CD4-positive, alpha-beta memory T cell (primary cell): ENCODE measurements at places on chromosomes 2 and 18. TPM values are rescaled to one million over a fixed set of nuclear protein-coding genes. Genes with fewer than 3 reads are reported as not detected.

HOXD10 gene
- not detected for total RNA-seq

RAPGEF4 gene
- total RNA-seq = not detected

DNAH6 gene
- total RNA-seq = 1.9 TPM

KYNU gene
- 0.73 TPM for total RNA-seq

SLC40A1 gene
- 30.0 TPM for total RNA-seq

TMEM163 gene
- not detected for total RNA-seq

DNA sequence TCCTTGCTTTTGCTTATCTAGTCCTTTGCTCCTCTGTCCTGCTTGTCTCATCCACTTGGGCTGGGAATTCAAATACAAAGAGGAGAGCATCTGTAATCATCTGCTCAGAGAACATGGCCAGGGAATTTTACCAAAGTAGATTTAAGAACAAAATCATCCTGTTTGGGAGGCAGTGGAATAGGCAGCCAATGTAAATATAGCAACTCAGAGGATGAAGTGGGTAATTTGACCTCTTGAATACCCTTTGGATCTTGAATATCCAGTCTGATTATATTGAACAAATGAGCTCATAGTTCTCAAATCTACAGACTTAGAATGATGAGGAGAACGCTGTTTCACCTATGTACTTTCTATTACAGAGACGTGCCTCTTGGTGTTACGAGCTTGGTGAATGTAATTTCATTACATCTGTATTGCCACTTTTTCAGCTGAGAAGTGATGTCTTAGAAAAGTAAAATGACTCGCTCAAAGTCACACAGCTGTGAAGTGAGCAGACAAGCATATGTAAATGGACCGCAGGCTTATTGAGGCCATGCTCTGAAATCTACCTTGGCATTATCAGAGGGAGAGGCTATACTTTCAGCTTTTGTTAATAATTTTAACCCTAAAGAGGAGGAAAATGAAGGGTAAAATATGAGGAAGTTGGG is 266.3 kb downstream of the MTX2 start:
- H3K27me3 ChIP-seq = no peaks in the 10 kb centered on the region
- H3K27ac ChIP-seq = no peak overlapping the region
- no peak overlapping the region for H3K4me3 ChIP-seq
- no peak for DNase-seq

DNA sequence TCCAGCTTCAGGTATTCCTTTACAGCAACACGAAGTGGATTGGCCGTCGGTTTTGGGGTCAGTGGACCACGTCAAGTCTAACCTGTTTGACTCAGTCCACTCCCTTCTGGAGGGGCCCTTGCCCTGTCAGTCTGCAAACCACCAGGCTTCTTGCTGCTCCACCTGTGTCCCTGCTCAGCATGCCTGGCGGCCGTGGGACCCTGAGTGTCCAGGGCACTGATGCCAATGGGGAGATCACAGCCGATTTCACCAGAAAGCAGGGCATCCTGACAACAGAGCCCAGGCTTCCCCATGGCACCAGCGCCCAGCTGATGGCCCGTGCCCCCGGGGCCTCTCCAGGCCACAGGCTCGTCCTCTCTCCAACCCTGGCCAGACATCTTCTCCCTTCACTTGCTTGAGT is 41.2 kb upstream of the HS6ST1 start:
- no peak for DNase-seq
- no peak overlapping the region for H3K4me3 ChIP-seq
- H3K36me3 ChIP-seq = no peaks in the 10 kb centered on the region
- no peaks in the 10 kb centered on the region for H3K27me3 ChIP-seq

- DNase-seq = no peak
- no peak overlapping the region for H3K4me3 ChIP-seq
- no peak overlapping the region for H3K27ac ChIP-seq
- H3K36me3 ChIP-seq = no peaks in the 10 kb centered on the region
Measured at GRCh38 chr18:61589053-61589723, 256.0 kb downstream of the CDH20 start.

DNA sequence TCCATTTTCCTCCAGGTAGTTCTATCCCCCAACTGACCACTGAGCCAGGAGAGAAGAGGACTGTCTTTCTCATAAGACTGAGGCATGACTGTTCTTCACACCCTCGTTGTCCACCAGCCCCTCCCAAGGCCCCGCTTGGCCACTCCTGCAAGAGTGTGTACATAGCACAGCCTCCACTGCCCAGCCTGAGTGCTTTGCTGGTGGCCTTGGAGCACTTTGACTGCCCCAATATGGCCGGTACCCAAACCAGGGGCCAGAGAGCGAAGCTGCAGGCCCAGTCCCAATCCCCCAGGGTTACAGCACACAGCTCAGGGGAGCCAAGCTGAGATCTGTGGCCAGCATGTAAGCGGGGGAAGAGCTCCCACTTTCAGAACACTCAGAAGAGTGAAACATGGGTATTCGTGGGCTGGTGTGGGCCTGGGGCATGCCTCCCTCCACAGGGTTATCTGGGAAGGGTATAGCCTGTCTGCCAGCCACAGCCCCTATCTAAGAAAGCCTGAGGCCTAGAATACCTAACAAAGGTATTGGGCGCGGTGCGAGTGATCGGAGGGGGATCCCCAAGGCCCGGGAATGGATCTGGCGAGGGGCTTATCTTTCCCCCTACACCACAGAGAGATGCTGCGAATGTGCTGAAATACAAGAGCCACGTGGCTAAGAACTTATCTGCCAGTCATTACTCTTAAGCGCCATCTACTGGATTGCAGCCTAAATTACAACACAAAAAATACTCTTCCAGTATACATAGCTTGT is 163.8 kb downstream of the WDPCP start:
- H3K27me3 ChIP-seq = no peaks in the 10 kb centered on the region
- H3K36me3 ChIP-seq = no peaks in the 10 kb centered on the region
- DNase-seq = peak; percentile 33

DNA sequence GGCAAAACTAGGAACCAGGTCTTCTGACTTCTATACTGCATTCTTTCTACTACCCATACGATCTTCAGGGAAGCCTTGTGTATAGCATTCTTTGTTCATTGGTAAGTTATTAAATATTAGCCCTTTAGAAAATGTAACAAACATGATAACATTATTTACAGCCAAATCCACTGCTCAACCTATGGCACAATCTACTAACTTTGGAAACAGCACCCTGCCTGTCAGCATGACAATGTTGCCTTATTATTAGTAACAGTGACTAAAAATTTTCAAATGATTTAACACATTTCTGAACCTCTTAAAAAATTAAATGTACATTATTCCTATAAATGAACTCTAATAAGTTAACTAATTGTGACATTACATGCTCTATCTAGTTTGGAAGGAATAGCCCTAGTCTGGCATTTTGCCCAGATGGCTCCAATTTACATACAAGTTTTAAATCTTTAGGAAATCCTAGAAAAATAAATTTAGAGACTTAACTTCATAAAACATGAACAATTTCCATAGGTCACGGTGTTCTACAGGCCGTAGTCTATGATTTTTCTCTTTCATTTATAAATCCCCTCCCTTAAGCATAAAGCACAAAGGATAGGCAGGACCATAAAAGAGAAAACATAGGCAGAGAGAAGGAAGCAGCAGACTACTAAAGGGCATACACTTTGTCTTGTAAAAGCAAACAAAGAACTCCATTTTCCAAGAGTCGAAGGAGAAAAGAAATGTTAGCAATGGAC is 33.7 kb downstream of the YES1 start:
- peaks cover 3% of the 10 kb centered on the region for H3K4me1 ChIP-seq
- H3K4me3 ChIP-seq = no peak overlapping the region
- H3K27me3 ChIP-seq = no peaks in the 10 kb centered on the region
- DNase-seq = no peak
- H3K27ac ChIP-seq = no peak overlapping the region

GRCh38 chr2:225354281-225354774 is 45.2 kb upstream of the NYAP2 start:
- H3K27me3 ChIP-seq = no peaks in the 10 kb centered on the region
- no peaks in the 10 kb centered on the region for H3K36me3 ChIP-seq

- H3K27ac ChIP-seq = no peak overlapping the region
- H3K4me1 ChIP-seq = peaks cover 16% of the 10 kb centered on the region
- no peaks in the 10 kb centered on the region for H3K27me3 ChIP-seq
- no peak for DNase-seq
- no peak overlapping the region for H3K4me3 ChIP-seq
Measured at GRCh38 chr2:190714958-190715357, 66.1 kb downstream of the NAB1 start.

DNA sequence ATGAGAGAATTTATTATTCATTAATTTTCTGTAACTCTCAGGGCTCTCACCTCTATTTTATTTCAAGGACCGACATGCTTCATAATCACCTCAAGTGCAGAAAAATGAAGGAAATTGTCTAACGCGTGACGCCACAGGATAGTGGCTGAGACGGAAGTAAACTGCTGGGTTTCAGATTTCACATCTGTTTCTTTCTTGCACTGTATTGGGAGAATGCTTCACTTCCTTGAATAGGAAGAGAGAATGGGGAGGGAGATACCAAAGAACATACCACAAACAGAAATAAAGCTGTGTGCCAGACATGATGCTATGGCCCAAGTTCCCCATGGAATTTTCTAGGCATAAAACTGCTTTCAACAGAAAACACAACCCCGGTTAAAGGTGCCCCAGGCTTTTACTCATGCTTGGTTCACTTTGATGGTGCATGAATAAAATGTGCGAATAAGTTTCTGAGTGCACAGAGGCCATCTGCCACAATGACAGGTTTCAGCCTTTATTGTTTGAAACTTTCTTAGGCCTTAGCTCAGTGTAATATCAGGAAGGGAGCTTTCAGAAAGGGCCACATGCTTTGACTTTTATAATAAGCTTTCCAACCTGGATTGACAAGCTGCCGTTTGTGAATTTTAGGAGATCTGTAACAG is 1116.4 kb downstream of the SOCS6 start:
- no peaks in the 10 kb centered on the region for H3K36me3 ChIP-seq
- no peak overlapping the region for H3K27ac ChIP-seq
- DNase-seq = no peak
- H3K4me3 ChIP-seq = no peak overlapping the region

DNA sequence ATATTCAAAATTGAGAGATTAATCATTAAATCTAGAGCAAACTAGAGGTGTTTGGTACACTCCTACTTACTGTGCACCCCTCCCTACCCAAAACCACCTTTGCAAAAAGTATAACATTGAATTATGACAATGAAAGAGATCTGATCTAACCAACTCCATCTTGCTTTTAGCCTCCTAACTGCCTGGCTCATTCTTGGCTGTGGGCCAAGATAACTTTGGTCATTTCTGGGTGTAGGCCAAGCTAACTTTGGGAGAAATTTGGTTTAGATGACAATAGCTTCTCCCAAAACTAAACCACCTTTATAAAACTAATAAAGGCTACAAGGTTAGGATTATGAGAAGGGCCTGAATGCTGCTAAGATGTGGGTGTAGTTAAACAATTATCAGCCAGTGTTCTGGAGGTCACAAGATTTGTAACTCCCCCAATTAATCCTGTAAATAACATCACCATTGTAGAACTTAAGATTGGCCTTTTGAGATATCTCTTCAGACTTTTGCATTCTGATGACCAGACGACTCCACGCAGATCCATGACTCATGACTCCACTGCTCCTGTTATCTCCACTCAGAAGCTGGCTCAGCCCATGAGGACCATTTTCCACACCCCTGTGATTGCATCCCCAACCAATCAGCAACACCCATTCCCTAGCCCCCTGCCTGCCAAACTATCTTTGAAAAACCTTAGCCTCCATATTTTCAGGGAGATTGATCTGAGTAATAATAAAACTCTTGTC is 160.2 kb downstream of the FBXO15 start:
- H3K4me1 ChIP-seq = no peaks in the 10 kb centered on the region
- no peak for DNase-seq
- no peaks in the 10 kb centered on the region for H3K27me3 ChIP-seq
- H3K4me3 ChIP-seq = no peak overlapping the region
- H3K27ac ChIP-seq = no peak overlapping the region

GRCh38 chr2:2645162-2645855 is 314.2 kb upstream of the MYT1L start:
- no peak for DNase-seq
- H3K36me3 ChIP-seq = no peaks in the 10 kb centered on the region
- H3K27me3 ChIP-seq = no peaks in the 10 kb centered on the region
- no peak overlapping the region for H3K4me3 ChIP-seq

GRCh38 chr2:189344043-189344442 is 97.2 kb upstream of the WDR75 start:
- no peak overlapping the region for H3K4me3 ChIP-seq
- H3K27me3 ChIP-seq = no peaks in the 10 kb centered on the region
- no peaks in the 10 kb centered on the region for H3K36me3 ChIP-seq
- DNase-seq = no peak
- peaks cover 12% of the 10 kb centered on the region for H3K4me1 ChIP-seq

DNA sequence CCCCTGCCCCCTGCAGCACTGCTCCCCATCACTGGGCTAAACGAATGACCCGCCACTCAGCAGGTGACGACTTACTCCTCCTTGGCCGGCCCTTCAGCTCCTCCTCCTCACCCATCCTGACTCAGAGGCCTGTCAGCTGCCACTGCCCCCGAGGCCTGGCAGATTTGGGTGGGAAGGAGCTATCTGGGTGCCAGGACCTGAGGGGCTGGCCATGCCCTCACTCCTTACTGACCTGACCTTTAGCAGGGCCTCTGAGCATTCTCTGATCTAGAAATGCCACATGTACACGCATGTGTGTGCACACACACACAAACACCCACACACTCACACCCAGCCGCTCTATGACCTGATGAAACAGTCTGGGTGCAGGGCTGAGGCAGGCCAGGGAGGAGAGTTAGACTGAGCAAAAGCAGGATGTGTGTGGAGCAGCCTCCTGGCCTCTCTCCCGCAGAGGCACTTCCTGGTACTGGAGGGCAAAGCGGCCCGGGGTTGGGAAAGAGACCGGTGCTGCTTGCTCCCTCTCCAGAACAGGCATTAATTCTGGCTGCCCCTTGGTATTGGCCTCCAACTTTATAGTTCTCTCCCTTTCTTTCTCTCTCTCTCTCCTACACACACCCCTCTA is 68.0 kb downstream of the ZFP36L2 start:
- peaks cover 76% of the 10 kb centered on the region for H3K4me1 ChIP-seq
- H3K27me3 ChIP-seq = no peaks in the 10 kb centered on the region
- H3K27ac ChIP-seq = peak overlapping the region; percentile 84
- no peaks in the 10 kb centered on the region for H3K36me3 ChIP-seq
- H3K4me3 ChIP-seq = peak overlapping the region; percentile 30

- H3K4me1 ChIP-seq = no peaks in the 10 kb centered on the region
- no peak overlapping the region for H3K4me3 ChIP-seq
- no peaks in the 10 kb centered on the region for H3K27me3 ChIP-seq
- no peak for DNase-seq
- no peak overlapping the region for H3K27ac ChIP-seq
Measured at GRCh38 chr2:200578778-200579177, 7.0 kb upstream of the AOX1 start.

DNA sequence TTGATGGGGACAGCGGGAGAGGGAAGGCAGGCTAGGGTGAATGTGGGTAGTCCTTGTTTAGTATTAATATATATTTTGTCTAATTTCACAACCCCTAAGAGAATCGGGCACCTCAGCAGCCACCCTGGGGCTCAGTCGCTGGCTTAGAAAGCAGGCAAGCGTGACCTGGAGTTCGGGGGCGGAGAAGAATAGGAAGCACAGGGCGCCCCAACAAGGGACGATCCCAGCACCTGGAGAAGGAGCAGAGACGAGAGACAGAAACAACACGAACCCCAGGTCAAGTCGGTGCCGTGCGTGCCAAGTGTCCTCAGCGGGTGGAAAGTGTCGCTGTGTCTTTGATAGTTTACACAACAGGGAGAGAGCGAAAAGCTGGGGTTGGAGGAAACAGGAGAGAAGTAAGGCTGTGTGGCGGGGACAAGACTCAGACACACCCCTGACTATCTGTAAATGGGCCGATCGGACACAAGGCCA is 95.4 kb downstream of the NFATC1 start:
- H3K27ac ChIP-seq = no peak overlapping the region
- peaks cover 11% of the 10 kb centered on the region for H3K4me1 ChIP-seq
- H3K27me3 ChIP-seq = no peaks in the 10 kb centered on the region
- no peak for DNase-seq
- peaks cover 34% of the 10 kb centered on the region for H3K36me3 ChIP-seq

- no peaks in the 10 kb centered on the region for H3K4me1 ChIP-seq
- H3K4me3 ChIP-seq = no peak overlapping the region
- no peak overlapping the region for H3K27ac ChIP-seq
- no peaks in the 10 kb centered on the region for H3K27me3 ChIP-seq
Measured at GRCh38 chr2:137659616-137660015, 304.7 kb upstream of the HNMT start.
